LNCaP clone FGC (cell line): ENCODE measurements at places on chromosomes 13 and 19.
A peak's percentile ranks its signal among the peaks of the same experiment; 100 is the strongest.

DNA sequence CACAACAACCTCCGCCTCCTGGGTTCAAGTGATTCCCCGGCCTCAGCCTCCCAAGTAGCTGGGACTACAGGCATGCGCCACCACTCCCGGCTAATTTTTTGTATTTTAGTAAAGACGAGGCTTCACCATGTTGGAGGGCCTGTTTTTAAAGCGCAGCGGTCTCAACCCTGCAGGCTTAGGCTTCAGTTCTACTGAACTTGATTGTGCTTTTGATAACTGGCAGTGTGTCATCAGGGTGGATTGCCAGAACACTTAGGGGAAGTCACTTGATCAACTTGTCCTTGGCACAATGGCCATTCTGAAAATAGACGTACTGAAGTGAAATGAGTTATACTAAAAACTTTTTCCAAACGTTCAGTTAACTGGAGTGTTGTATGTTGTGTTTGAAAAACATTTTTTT is 472.2 kb downstream of the KLF5 start:
- no peak for DNase-seq

DNA sequence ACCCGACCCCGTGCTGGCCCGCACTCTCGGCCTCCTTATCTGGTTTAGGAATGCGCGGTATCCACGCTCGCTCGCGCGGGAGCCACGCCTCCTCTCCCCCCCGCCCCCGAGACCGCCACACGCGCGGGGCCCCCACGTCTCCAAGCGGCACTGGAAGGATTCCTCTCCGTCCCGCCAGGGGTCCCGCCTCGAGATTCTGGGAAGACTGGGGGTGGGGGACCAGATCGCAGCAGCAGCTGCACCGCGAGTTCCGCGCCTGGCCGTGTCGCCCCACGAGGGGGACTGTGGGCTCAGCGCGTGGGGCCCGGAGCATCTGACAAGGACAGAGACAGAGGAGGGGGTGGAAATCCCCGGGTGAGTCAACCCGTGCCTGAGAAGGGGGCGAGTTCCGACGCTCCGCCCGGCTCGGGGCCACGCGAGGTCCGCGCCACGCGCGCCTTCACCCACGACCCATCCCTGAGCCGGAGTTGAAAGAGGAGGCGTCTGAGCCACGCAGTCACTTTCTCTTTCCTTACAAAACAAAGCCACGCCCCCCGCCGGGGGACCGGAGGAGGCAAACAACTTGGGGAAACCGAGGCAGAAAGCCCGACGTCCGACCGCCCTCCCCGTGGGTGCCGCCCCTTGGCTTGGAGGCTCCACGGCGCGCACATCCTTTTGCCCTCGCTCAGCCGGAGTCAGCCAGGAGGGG is 814 bp downstream of the S1PR2 start:
- no peak for DNase-seq

GRCh38 chr13:25286969-25287961 is at the start of gene MTMR6:
TSS of gene MTMR6 (minus strand) at chr13:25287488. CDS start at chr13:25287247, 241 bp downstream.
- no peak for DNase-seq

DNA sequence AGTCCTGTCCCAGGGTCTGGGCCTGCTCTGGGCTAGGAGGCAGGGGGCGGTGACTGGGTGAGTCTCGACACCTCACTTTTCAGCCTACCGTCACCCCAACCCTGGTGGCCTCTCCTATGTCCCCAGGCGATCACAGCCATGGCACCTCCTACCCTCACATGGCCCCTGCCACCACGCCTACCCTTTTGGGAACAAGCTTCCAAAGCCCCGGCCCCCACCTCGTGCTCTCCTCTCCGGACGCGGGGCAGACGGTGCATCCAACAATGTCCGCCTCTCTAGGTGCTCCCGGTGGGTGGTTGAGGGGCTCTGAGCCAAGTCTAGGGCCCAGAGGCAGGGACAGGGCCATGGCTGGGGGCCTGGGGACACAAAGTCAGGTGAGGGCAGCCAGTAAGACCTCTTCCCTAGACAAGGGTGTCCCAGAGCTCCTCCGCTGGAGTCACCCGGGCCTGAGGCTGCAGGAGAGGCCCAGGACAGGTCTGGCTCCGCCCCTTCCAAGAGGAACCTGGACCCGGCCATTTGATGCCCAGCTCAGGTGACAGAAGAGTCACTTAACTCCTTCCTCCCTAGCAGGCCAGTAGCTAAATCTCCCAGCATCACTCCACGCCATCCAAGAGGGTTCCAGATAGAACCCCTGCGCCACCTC is at the start of gene SYNE4:
Gene SYNE4, minus strand, starts transcription at position 478 of the 643 bp plus-strand sequence. Its CDS starts 132 bp downstream, at position 346.
- DNase-seq, result peak; percentile 88

DNA sequence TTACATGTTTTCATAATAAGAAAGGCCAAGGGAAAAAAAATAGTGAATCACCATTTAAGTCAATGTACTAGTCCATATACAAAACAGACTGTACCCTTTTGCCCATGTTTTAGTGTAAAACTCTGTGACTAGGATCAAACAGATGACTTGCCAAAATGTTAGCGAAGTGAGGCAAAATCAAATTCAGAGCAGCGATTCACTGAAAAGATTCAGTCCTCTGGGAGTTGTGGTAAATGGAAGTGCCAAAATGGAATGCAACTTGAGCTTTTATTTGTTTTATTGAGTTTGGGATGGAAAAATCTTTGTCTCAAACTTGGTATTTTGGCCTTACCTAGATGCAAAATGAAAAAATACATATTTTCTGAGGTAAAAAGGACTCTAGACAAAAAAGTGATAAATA is 9.1 kb downstream of the CDADC1 start:
- DNase-seq, result no peak

- no peak for DNase-seq
Measured at GRCh38 chr19:19485998-19486290, 29.4 kb downstream of the TSSK6 start.

DNA sequence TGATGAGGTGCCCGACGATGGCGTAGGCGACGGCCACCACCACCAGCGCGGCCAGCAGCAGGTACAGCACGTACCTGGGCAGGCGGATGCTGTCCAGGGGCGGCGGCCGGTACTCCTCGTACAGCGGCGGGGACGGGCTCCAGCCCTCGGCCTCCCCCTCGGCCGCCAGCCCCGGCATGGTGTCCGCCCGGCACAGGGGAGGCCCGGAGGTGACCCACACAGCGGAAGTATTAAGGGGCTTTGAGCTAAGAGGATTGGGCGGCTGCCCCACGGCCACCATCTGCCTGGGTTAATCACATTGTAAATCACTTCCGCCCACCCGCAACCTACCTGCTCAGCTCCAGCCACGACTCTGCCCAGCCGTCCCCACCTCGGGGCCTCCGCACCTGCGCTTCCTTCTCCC is at the start of gene SMIM44:
Gene SMIM44, minus strand, starts transcription at position 216 of the 403 bp plus-strand sequence. Its CDS starts 38 bp downstream, at position 178.
- no peak for DNase-seq

DNA sequence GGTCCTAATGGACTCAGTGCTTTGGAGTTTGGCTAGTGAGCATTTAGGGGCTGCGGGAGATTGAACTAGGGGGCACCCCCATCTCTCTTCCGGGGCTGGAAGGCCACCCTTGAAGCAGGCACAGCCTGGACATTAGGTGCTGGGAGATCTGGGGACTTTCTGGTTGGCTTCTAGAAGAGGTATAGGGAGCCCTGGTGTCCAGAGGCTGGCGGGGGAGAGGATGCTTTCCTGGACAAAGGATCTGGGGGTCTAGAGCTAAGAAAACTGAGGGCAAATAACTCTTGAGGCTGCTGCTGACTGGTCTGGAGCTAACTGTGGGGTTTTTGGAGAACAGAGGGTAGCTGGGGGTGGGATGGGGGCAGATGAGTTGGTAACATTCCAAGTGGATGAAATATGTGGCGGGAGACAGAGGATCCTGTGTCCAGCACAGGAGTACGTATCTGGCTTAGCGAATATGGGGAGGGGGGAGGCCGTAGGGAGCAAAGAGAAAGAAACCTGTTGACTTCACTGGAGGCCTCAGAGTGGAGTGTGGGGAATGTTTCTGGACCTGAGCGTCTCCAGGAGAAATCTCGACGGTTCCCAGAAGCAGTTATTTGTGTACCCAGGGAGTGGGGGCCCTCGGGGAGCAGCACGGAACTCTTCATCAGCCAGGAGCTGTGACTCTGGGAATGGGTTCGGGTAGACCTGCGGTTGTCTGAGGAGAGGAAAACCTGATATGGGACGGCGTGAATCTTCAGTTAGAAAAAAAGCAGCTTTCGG is 1.4 kb downstream of the HNRNPUL1 start:
- no peak for DNase-seq

GRCh38 chr13:73937441-73937840 is 196.8 kb downstream of the KLF12 start:
- DNase-seq, result no peak

DNA sequence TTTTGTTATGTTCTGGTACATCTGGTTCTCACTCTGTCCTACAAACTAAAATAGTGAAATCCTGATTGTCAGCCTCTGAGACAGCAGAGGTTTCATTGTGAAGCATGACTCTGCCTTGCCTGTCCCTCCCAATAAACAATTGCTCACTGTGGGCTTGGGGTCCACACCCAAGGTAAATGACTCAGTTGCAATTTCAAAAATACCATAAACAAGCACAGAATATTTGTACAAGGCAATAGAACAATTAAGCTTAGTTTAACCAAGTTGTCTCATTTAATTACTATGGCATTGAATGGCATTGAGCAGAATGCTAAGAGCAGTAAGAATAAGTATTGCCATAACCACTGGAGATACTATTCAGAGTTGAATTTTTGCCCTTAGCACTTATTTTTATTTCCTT is 353.6 kb downstream of the SPRY2 start:
- DNase-seq, result no peak

DNA sequence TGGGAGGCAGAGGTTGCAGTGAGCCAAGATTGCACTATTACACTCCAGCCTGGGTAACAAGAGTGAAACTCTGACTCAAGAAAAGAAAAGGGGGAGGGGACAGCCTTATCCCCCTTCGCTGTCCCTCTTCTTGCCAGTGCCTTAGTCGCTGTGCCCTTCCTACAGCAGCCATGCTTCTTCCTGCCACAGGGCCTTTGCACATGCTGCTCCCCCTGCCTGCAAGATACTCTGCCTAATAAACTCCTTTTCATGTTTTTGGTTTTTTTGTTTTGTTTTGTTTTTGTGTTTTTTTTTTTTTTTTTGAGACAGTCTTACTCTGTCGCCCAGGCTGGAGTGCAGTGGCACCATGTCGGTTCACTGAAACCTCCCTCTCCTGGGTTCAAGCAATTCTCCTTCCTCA is 21.4 kb downstream of the NWD1 start:
- DNase-seq, result no peak

- DNase-seq, result no peak
Measured at GRCh38 chr13:76019421-76020044, 383.4 kb downstream of the LMO7 start.

- no peak for DNase-seq
Measured at GRCh38 chr13:31697290-31697689, 42.0 kb upstream of the RXFP2 start.

DNA sequence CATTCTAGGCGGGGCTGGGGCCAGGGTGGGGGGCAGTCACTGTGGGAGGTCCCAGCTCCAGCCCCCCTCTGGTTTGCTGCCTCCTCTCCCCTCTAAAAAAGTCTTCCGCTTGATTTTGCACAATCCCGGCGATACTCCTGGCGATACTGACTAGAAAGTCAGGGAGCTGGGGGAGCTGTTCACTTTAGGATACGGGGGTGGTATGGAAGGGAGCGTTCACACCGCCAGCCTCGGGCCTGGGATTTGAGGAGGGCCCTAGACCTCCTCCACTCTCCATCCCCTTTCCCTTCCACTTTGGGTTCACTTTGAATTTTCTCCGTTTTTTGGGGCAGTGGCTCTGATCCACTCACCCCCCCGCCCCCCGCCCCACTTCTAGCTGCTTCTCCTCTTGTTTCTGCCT is 35.0 kb downstream of the KEAP1 start:
- DNase-seq, result no peak

DNA sequence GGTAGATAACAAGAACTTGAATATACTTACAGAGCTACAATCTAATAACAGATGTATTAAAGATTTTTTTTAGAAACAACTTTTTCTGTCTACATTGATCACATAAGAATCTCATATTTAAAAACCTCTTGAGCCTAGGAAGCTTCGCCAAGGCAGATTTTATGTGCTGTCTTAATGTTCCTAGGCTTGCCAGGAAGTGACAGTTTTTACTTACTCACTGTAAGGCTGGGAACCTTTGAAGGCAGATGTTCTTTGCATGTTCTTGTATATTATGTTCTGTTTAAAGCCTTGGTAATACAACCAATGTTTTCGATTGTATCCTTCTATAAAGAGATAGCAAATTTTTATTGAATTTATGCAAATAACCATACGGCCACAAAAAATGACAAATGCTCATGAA is 492.7 kb downstream of the GPC5 start:
- no peak for DNase-seq

GRCh38 chr19:19327672-19328071 is 7.0 kb downstream of the MAU2 start:
- DNase-seq, result no peak

DNA sequence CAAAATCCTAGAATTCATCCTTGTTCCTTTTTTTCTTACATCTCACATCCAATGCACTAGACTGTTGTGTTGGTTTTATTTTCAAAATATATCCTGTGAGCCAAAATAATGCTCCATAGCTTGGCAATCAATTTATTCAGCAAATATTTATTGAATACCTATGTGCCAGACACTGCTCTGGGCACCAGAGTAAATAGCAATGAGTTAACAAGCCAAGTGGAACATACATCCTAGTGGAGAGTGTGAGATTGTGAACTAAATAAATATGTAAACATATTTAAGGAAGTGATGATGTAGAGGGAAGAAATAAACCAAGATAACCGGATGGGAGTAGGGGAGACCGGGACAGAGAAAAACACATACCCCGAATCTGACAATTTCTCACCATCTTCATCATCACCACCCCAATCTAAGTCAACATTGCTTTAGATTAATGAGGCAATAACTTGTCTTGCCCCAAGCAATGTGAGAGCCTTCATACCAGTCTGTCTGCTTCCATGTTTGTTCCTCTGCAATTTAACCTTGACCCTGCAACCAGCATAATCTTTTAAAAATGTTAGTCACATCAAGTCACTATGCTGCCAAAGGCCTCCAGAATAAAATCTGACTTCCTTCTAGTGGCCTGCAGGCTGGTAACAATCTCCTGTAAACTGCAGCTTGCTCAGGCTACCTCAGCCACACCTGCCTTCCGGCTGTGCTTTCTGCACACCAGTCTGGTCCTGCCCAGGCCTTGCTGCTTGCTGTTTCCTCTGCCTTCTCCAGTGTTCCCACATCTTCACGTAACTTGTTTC is 199.2 kb downstream of the DLEU7 start:
- peak; percentile 93 for DNase-seq

- DNase-seq, result no peak
Measured at GRCh38 chr13:77994166-77994565, 75.5 kb upstream of the EDNRB start.

GRCh38 chr19:15195371-15196334 is 5.1 kb downstream of the NOTCH3 start:
- DNase-seq, result peak; percentile 55
